ENCODE measurements at places on chromosomes 2 and 18. TPM values are rescaled to one million over a fixed set of nuclear protein-coding genes. Genes with fewer than 3 reads are reported as not detected.

DNA sequence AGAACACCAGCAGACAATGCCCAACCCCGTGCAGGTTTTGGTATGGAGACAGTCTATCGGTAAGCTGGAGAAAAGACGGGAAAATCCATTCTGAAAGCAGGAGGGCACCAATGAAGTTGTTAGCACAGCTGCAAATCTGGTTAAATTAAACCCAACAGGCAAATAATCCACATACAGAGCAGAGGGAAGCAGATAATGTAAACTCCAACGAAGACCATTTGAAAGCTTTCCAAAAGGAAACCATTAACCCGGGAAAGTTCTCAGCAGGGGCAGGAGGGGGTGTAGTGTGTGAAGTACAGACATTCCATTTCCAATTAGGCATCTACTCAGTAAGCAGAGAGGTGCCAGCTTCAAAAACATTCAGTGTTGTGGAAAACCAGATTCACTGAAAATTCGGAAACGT lies 10.3 kb downstream of the EDAR start:
- DNase-seq, result no peak
- no peaks in the 10 kb centered on the region for H3K36me3 ChIP-seq
- H3K27ac ChIP-seq, result no peak overlapping the region
- H3K4me1 ChIP-seq, result no peaks in the 10 kb centered on the region
- no peak overlapping the region for H3K4me3 ChIP-seq

GRCh38 chr2:208033701-208034502 lies 8.6 kb upstream of the PLEKHM3 start:
- peaks cover 8% of the 10 kb centered on the region for H3K4me1 ChIP-seq
- H3K4me3 ChIP-seq, result no peak overlapping the region
- H3K27me3 ChIP-seq, result no peaks in the 10 kb centered on the region
- H3K36me3 ChIP-seq, result no peaks in the 10 kb centered on the region
- no peak overlapping the region for H3K27ac ChIP-seq

DNA sequence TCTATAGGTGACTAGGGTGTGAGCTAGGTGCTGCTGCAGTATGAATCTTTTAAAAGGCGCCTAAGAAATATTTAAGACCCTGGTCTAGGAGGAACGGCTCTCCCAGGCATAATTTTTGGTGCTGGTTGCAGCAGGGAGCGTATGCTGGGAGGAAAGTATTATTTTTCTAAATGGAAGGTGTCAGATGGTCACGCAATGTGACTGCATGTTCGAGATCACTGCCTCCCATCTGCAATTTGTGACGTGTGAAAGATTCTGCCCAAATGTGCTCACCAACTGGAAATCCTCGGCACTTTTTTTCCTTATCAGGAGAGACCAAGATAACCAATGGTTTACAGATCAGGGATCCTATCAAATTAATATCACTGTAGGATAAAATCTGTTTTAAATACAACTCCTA lies 95.6 kb upstream of the KLHL14 start:
- H3K4me1 ChIP-seq, result no peaks in the 10 kb centered on the region
- H3K36me3 ChIP-seq, result no peaks in the 10 kb centered on the region
- no peak for DNase-seq
- H3K27me3 ChIP-seq, result no peaks in the 10 kb centered on the region
- H3K4me3 ChIP-seq, result no peak overlapping the region
- H3K27ac ChIP-seq, result no peak overlapping the region

- no peak overlapping the region for H3K27ac ChIP-seq
Observed at GRCh38 chr2:189225032-189225431, 45.5 kb upstream of the COL5A2 start.

GRCh38 chr2:204530464-204530805 lies 14.8 kb upstream of the PARD3B start:
- H3K27ac ChIP-seq, result no peak overlapping the region
- no peak for DNase-seq
- no peaks in the 10 kb centered on the region for H3K27me3 ChIP-seq
- H3K4me1 ChIP-seq, result no peaks in the 10 kb centered on the region

DNA sequence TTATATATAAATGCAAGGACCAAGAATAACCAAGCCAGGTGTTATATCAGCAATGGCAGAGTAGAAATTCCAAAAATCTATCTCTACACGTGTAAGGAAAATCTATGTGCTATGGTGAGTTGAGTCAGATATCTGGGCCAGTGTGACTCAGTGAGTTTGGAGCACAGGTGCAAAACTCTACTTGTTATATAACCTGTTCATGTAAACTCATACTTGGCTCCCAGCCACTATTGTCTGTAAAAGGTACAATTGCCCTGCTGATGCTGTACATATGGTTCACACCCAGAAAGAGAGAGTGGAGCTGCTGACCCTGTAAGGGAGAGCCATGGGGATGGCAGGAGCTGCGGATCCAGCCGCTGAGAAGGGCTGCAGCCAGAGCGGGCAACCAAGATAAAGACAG lies 112.0 kb downstream of the TRABD2A start:
- DNase-seq, result no peak
- no peak overlapping the region for H3K4me3 ChIP-seq

DNA sequence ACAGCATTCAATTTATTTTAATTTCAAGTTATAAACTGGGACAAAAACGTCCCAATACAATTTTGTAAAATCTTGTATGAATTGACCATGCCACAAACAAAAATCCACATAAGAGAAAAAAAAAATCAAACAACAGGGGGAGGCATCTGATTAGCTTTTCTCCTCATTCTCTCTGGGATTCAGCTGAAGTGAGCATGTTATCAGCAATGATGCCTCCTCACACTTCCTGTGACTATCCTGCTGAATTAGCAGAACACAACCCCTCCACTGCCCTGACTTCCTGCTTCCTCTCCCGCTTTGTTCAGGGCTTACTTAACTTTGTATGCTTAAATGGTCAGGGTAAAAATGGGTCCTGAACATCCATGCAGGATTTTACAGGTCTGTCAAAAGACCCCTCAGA lies 132.2 kb upstream of the ITGB6 start:
- no peaks in the 10 kb centered on the region for H3K4me1 ChIP-seq
- no peaks in the 10 kb centered on the region for H3K27me3 ChIP-seq
- H3K36me3 ChIP-seq, result no peaks in the 10 kb centered on the region
- DNase-seq, result no peak
- H3K27ac ChIP-seq, result no peak overlapping the region
- H3K4me3 ChIP-seq, result no peak overlapping the region

- H3K27me3 ChIP-seq, result no peaks in the 10 kb centered on the region
- DNase-seq, result no peak
- no peak overlapping the region for H3K27ac ChIP-seq
- no peak overlapping the region for H3K4me3 ChIP-seq
- no peaks in the 10 kb centered on the region for H3K4me1 ChIP-seq
- no peaks in the 10 kb centered on the region for H3K36me3 ChIP-seq
Observed at GRCh38 chr2:96907115-96908041, 37.5 kb upstream of the SEMA4C start.

- no peak overlapping the region for H3K4me3 ChIP-seq
- no peak for DNase-seq
- H3K4me1 ChIP-seq, result no peaks in the 10 kb centered on the region
Observed at GRCh38 chr2:97758131-97758705, 44.8 kb downstream of the ZAP70 start.

The CXCR1 gene
- total RNA-seq, result not detected

The TCF23 gene
- total RNA-seq, result not detected

The CFC1 gene
- not detected for total RNA-seq

The RMND5A gene
- 28.2 TPM for total RNA-seq

The LIMS1 gene
- 55.3 TPM for total RNA-seq
